GM12878 (cell line): ENCODE measurements at places on chromosomes 3 and 15. TPM values are rescaled to one million over a fixed set of nuclear protein-coding genes. Genes with fewer than 3 reads are reported as not detected.

- H3K4me1 ChIP-seq = no peaks in the 10 kb centered on the region
- H3K36me3 ChIP-seq = no peaks in the 10 kb centered on the region
- H3K4me3 ChIP-seq = no peak overlapping the region
- no peak for DNase-seq
- H3K27ac ChIP-seq = no peak overlapping the region
Measured at GRCh38 chr15:49060710-49061495, 14.7 kb upstream of the SECISBP2L start.

- H3K4me3 ChIP-seq = no peak overlapping the region
- DNase-seq = no peak
- H3K27ac ChIP-seq = no peak overlapping the region
Measured at GRCh38 chr3:141064255-141064926, 13.2 kb downstream of the SPSB4 start.

DNA sequence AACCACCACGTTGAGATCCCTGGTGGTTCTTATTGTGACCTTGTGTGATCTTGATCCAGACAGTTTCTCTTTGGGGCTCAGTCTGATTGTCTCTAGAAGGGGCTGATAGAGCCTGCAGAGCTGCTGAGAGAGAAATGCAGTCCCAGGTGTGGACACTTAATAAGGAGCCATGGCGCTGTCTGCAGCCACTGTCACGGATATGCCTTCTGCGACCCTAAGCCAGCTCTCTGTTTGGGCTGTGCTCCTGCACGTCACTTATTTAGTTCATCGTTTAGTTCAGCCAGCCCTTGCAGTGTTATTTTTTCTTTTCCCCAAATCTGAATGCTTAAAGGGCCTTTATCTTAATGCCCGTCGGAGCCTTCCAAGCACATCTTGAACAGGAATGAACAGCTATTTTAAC is 12.0 kb downstream of the SLC6A1 start:
- no peaks in the 10 kb centered on the region for H3K4me1 ChIP-seq
- H3K27me3 ChIP-seq = no peaks in the 10 kb centered on the region; the same call in 1 of the 2 replicates
- H3K4me3 ChIP-seq = no peak overlapping the region
- no peak overlapping the region for H3K27ac ChIP-seq

GRCh38 chr3:128351546-128351945 is 115.1 kb downstream of the DNAJB8 start:
- H3K27me3 ChIP-seq = no peaks in the 10 kb centered on the region
- no peak for DNase-seq
- no peak overlapping the region for H3K27ac ChIP-seq

Gene LMAN1L
- total RNA-seq = not detected in 2 replicates

- no peaks in the 10 kb centered on the region for H3K4me1 ChIP-seq
- no peaks in the 10 kb centered on the region for H3K27me3 ChIP-seq
- no peak overlapping the region for H3K27ac ChIP-seq
- no peaks in the 10 kb centered on the region for H3K36me3 ChIP-seq
- H3K4me3 ChIP-seq = no peak overlapping the region
Measured at GRCh38 chr3:46857485-46858341, 5.5 kb downstream of the MYL3 start.

DNA sequence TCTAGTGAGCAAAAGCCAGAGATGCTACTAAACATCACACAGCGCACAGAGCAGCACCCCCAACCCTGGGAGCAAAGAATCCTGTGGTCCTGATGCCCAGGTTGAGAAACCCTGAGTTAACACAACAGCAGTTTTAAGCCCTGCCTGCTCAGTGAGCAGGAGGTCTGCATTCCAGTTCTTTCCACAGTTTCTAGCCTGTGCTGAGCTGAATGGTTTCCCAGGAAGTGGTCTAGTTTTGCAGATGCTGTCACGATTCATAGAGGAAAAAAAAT is 171.1 kb upstream of the PROK2 start:
- H3K36me3 ChIP-seq = no peaks in the 10 kb centered on the region
- no peaks in the 10 kb centered on the region for H3K27me3 ChIP-seq
- H3K4me1 ChIP-seq = peaks cover 22% of the 10 kb centered on the region
- no peak overlapping the region for H3K4me3 ChIP-seq
- DNase-seq = no peak
- H3K27ac ChIP-seq = no peak overlapping the region

Gene PPCDC
- total RNA-seq = 40.2 and 43.3 TPM in 2 replicates

Gene WWTR1
- 5.1 and 6.8 TPM in 2 replicates for total RNA-seq

Gene BCL2A1
- 183 and 212 TPM in 2 replicates for total RNA-seq

DNA sequence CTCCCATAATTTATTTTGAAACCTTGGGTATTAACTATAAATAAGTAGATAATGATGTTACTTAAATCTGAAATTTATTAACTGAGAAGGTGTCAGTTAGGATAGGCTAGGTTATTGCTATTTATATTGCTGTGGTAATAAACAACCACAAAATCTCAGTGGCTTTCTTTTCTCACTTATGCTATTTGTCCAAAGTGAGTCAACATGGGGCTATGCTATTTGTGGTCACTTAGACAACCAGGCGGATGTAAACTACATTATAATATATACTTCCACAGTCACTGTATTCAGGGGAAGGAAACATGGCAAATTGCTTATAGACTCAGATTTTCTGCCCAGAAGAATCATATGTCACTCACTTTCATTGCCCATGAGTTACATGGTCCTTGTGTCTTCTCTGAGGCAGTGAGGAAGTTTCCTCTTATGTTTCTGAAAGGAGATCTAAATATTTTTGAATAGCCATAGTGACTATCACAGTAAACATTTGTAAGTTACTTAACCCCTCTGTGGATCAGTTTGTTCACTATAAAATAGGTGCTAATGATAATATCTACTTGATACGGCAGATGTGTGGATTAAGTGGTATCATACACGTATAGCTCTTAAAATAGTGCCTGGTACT is 19.8 kb downstream of the HMG20A start:
- no peak overlapping the region for H3K4me3 ChIP-seq
- peaks cover 25% of the 10 kb centered on the region for H3K4me1 ChIP-seq
- no peaks in the 10 kb centered on the region for H3K36me3 ChIP-seq
- no peak overlapping the region for H3K27ac ChIP-seq
- H3K27me3 ChIP-seq = no peaks in the 10 kb centered on the region

GRCh38 chr3:58085616-58086015 is 77.4 kb downstream of the FLNB start:
- peaks cover 21% of the 10 kb centered on the region for H3K4me1 ChIP-seq
- H3K4me3 ChIP-seq = no peak overlapping the region
- H3K27ac ChIP-seq = peak overlapping the region; percentile 28; the same call in 1 of the 2 replicates

Gene TLR9
- total RNA-seq = 4.8 and 6.9 TPM in 2 replicates

Gene CCDC54
- total RNA-seq = not detected in 2 replicates

- no peaks in the 10 kb centered on the region for H3K4me1 ChIP-seq
- no peaks in the 10 kb centered on the region for H3K36me3 ChIP-seq
- no peak overlapping the region for H3K4me3 ChIP-seq
- no peak overlapping the region for H3K27ac ChIP-seq
- no peak for DNase-seq
- H3K27me3 ChIP-seq = no peaks in the 10 kb centered on the region; the same call in 1 of the 2 replicates
Measured at GRCh38 chr3:123331651-123332050, 117.2 kb downstream of the ADCY5 start.

Gene RGMA
- 0.13 TPM in 1 of 2 replicates, not detected in the other for total RNA-seq

- H3K36me3 ChIP-seq = no peaks in the 10 kb centered on the region
- no peak for DNase-seq
- no peak overlapping the region for H3K27ac ChIP-seq
- no peak overlapping the region for H3K4me3 ChIP-seq
- no peaks in the 10 kb centered on the region for H3K4me1 ChIP-seq
Measured at GRCh38 chr3:59163953-59164352, 114.1 kb upstream of the CFAP20DC start.

Gene CX3CR1
- 0.08 and 0.23 TPM in 2 replicates for total RNA-seq

Gene FGF7
- 0.05 and 0.08 TPM in 2 replicates for total RNA-seq

GRCh38 chr3:53989946-53990345 is 98.3 kb upstream of the SELENOK start:
- no peak for DNase-seq
- no peaks in the 10 kb centered on the region for H3K4me1 ChIP-seq
- H3K36me3 ChIP-seq = no peaks in the 10 kb centered on the region
- H3K27ac ChIP-seq = no peak overlapping the region

Gene ASB14
- not detected in 2 replicates for total RNA-seq

DNA sequence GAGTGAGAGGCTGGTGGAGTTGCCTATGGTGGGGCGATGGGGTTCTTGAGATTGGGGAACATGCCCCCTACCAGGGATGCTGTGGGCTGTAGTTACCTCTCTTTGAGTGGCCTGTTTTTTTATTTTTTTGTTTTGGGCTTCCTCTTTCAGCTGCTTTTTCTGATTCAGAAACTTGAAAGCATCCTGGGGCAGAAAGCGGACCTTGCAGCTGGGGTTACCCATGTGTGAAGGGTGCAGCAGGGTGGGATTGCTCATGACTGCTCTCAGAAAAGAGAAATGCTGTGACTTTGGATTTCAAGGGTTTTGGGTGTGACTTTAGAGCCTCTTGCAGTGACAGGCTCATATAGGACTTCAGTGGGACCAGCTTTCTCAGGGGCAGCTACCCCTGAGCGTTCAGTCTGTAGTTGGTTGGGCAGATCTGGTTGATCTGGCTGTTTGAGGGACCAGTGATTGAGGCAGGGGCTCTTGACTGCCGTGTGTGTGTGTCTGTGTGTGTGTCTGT is 1.8 kb downstream of the LIMD1 start:
- peak; percentile 84 for DNase-seq
- peaks cover 15% of the 10 kb centered on the region for H3K36me3 ChIP-seq
- peaks cover 27% of the 10 kb centered on the region for H3K4me1 ChIP-seq
- H3K27ac ChIP-seq = peak overlapping the region; percentile 89
- no peaks in the 10 kb centered on the region for H3K27me3 ChIP-seq

DNA sequence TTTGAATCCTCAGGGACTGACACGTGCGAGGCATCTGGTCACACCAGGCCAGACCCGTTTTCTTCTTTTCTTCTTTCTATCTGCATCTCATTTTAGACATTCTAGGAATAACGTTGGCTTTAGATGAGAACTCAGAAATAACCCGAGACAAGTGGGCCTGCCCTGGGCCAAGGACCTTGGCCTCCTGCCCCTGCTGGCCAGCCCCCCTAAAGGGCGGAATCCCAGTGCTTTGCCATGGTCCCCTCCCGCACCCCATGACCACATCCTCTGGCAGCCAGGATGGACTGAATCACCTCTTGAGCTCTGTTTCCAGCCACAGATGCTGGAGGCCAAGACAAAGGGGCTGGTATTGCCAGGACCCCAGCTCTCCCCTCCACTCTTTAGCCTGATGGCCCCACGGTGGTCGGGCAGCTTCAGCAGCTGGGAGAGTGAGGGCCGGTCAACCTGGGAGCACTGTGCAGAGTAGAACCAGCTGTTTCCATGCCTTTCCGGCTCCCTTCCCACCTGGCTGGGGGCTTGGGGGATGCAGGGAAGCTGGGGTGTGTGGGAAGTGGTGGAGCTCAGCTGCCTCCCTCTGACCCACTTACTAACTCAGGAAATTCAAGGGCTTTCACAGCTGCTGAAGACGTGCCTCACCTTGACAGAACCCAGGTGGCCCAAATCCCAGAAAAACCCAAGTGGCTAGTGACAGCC is 190.9 kb downstream of the FAM43A start:
- no peak overlapping the region for H3K4me3 ChIP-seq
- no peak for DNase-seq
- H3K36me3 ChIP-seq = no peaks in the 10 kb centered on the region
- peaks cover 10% of the 10 kb centered on the region; the same call in 1 of the 2 replicates for H3K4me1 ChIP-seq
- H3K27ac ChIP-seq = no peak overlapping the region
- H3K27me3 ChIP-seq = peaks cover 3% of the 10 kb centered on the region; the same call in 1 of the 2 replicates

GRCh38 chr3:187450431-187451190 is 82.4 kb downstream of the RTP4 start:
- H3K27me3 ChIP-seq = no peaks in the 10 kb centered on the region
- H3K27ac ChIP-seq = no peak overlapping the region
- H3K36me3 ChIP-seq = no peaks in the 10 kb centered on the region
- H3K4me1 ChIP-seq = no peaks in the 10 kb centered on the region
- no peak overlapping the region for H3K4me3 ChIP-seq
- DNase-seq = no peak

DNA sequence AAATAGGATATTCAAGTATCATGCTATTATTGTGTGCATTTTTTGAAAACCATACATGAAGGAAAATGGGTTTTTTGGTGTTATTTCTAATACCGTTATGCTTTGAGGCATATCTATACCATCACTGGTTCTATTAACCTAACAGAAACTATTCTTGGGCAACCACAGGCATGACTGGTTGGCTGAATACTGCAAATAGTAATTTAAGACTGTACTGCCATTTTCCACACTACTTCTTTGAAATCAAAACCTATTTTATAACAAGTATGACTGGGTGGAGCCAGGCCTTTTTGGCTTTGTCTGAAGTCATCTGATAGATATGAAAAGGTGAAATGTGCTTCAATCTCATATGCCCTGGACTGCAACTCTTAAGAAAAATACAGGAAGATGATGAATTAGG is 115.1 kb downstream of the ULK4 start:
- H3K36me3 ChIP-seq = no peaks in the 10 kb centered on the region
- H3K27ac ChIP-seq = peak overlapping the region; percentile 37; the same call in 1 of the 2 replicates
- no peaks in the 10 kb centered on the region for H3K27me3 ChIP-seq
- peaks cover 31% of the 10 kb centered on the region for H3K4me1 ChIP-seq
- no peak for DNase-seq

GRCh38 chr3:81465510-81466200 is 295.8 kb downstream of the GBE1 start:
- H3K27me3 ChIP-seq = no peaks in the 10 kb centered on the region; the same call in 1 of the 2 replicates
- no peak for DNase-seq
- no peak overlapping the region for H3K27ac ChIP-seq
- no peak overlapping the region for H3K4me3 ChIP-seq

- no peak overlapping the region for H3K4me3 ChIP-seq
- no peaks in the 10 kb centered on the region for H3K27me3 ChIP-seq
- H3K4me1 ChIP-seq = no peaks in the 10 kb centered on the region
- H3K36me3 ChIP-seq = no peaks in the 10 kb centered on the region
- no peak overlapping the region for H3K27ac ChIP-seq
Measured at GRCh38 chr15:57806003-57806402, 99.5 kb downstream of the POLR2M start.

Gene MUSTN1
- total RNA-seq = 0.51 and 1.2 TPM in 2 replicates

DNA sequence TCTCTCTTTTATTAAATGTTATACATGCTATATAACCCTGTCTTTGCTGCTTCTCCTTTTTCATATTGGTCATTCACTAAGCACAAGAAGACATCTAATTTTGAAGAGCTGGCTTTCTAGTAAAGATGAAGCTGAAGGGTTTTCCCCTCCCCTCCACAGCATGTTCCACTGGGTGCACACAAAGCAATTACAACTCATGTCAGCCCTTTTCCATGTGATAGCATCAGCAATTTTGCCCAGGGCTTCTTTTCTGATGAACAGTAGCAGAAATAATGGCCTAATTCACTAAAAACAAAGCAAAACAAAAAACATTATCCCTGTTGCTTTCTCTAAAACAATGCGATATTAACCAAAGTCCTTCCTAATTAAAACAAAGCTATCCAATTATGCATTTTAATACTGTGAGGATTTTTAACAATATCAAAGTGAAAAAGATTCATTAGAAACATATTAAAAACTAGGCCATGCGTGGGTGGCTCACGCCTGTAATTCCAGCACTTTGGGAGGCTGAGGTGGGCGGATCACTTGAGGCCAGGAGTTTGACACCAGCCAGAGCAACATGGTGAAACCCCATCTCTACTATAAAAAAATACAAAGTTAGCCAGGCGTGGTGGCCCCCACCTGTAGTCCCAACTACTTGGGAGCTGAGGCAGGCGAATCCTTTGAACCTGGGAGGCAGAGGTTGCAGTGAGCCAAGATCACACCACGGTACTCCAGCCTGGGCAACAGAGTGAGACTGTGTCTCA is 12.2 kb upstream of the PIK3R4 start:
- H3K36me3 ChIP-seq = no peaks in the 10 kb centered on the region
- H3K4me3 ChIP-seq = no peak overlapping the region
- H3K27ac ChIP-seq = no peak overlapping the region
- no peaks in the 10 kb centered on the region for H3K4me1 ChIP-seq
- H3K27me3 ChIP-seq = no peaks in the 10 kb centered on the region
- no peak for DNase-seq

- H3K4me1 ChIP-seq = no peaks in the 10 kb centered on the region
- no peaks in the 10 kb centered on the region for H3K36me3 ChIP-seq
- no peak overlapping the region for H3K4me3 ChIP-seq
- H3K27ac ChIP-seq = no peak overlapping the region
- no peak for DNase-seq
- H3K27me3 ChIP-seq = no peaks in the 10 kb centered on the region
Measured at GRCh38 chr3:34687671-34688070, 889.2 kb downstream of the PDCD6IP start.

Gene ISL2
- 0.26 TPM in 1 of 2 replicates, not detected in the other for total RNA-seq
